ENCODE measurements at places on chromosomes 2 and 18.

GRCh38 chr2:16186661-16187481 lies 246.5 kb downstream of the MYCN start:
- no peaks in the 10 kb centered on the region for H3K4me1 ChIP-seq
- H3K36me3 ChIP-seq: no peaks in the 10 kb centered on the region
- DNase-seq: no peak
- H3K27ac ChIP-seq: no peak overlapping the region
- no peaks in the 10 kb centered on the region for H3K27me3 ChIP-seq

DNA sequence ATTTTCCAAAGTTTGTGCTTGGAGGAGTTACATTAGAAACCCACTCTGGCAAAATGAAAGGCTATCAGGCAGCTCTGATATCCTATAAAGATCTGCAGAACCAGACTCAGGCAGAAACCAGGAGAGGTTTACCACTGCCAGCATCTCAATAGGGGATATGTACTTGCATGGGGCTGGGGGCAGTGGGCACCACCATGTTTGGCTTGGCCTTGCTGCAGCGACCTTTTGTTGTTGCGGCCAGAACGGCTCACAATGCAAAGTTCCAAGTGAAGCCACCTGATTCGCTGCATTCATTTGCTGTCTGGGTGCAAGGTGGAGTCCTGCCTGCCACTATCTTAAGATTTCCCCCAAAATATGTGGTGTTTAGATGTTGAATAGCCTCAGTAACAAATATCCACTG lies 81.3 kb downstream of the COPS8 start:
- no peak overlapping the region for H3K4me3 ChIP-seq
- no peaks in the 10 kb centered on the region for H3K27me3 ChIP-seq
- no peaks in the 10 kb centered on the region for H3K36me3 ChIP-seq
- no peak overlapping the region for H3K27ac ChIP-seq

- H3K27ac ChIP-seq: peak overlapping the region; percentile 59
- no peak overlapping the region for H3K4me3 ChIP-seq
- DNase-seq: no peak
- H3K4me1 ChIP-seq: peaks cover 11% of the 10 kb centered on the region
- no peaks in the 10 kb centered on the region for H3K27me3 ChIP-seq
- H3K36me3 ChIP-seq: no peaks in the 10 kb centered on the region
Observed at GRCh38 chr2:238645095-238645494, 202.8 kb upstream of the TWIST2 start.

DNA sequence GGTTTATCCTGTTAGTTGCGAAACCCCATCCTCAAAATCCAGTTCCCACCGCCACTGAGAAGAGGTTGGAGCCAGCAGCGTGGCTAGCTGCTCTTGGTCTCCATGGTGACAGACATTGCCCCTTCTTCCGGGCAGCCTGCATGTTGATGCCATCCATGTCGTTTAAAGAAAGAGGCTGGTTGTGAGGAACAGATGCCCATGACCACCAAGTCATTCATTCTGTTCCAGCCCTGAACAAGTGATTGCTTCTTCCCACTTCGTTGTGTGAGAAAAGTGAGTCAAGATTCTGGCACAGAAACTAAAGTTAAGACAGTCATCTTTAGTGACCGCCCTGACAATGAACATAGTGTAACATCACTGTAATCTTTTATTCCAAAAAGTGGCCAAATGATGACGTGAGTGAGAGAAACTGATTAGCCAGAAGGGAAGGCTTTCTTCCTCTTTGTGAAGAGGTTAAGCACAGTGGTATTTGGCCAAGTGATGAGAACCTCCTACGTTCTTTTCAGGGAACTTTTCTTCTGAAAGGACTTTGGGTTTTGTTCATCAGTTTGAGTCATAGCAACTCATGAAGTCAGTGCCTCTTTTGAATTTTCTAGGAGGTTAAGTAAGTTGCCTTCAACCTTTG lies 272.5 kb downstream of the GALR1 start:
- no peaks in the 10 kb centered on the region for H3K36me3 ChIP-seq
- DNase-seq: no peak
- no peak overlapping the region for H3K4me3 ChIP-seq
- no peaks in the 10 kb centered on the region for H3K4me1 ChIP-seq

DNA sequence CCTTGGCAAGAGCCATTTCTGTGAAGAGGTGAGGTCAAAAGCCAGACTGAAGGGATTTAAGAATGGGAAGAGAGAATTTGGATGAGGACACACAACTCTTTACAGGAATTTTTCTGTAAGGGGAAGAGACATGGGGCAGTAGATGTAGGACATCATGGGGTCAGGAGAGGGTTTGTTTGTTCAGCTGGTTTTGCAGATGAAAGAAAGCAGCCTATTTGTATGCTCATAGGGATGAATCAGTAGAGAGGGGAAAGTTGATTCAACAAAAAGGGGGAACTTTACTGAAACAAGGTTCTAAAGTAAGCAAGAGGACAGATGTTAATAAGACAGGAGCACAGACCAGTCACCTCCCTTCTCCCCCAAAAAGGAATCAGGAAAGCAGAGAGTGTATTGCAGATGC lies 11.2 kb downstream of the SCG2 start:
- no peaks in the 10 kb centered on the region for H3K27me3 ChIP-seq
- DNase-seq: no peak
- H3K4me3 ChIP-seq: no peak overlapping the region
- H3K36me3 ChIP-seq: no peaks in the 10 kb centered on the region

- H3K4me3 ChIP-seq: peak overlapping the region; percentile 1
- DNase-seq: no peak
- peak overlapping the region; percentile 52 for H3K27ac ChIP-seq
- no peaks in the 10 kb centered on the region for H3K36me3 ChIP-seq
- no peaks in the 10 kb centered on the region for H3K27me3 ChIP-seq
Observed at GRCh38 chr2:33457556-33458247, 18.7 kb upstream of the RASGRP3 start.

DNA sequence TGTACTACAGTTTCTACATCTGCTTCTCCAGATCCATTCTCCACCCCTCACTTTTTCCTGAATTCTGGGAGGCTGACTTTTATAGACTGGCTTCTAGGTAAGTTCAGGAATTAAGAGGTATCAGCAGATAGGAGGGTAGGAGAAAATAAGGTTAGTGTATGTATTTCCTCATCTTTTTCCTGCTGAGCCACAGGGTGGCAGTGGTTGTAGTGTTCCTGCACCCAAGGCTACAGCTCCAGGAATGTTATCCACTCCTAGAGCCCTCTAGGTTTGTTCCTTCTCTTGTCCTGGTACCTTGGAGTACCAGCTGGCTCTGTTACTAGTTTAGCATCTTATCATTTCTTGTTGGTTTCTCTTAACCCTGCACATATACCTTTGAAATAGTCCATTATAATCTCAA lies 40.7 kb upstream of the C2orf66 start:
- H3K4me3 ChIP-seq: no peak overlapping the region
- DNase-seq: no peak
- H3K27ac ChIP-seq: no peak overlapping the region

GRCh38 chr2:176917-177316 lies 86.9 kb downstream of the SH3YL1 start:
- H3K4me1 ChIP-seq: no peaks in the 10 kb centered on the region
- H3K27me3 ChIP-seq: no peaks in the 10 kb centered on the region
- H3K27ac ChIP-seq: no peak overlapping the region

GRCh38 chr2:127679680-127680361 lies 4.5 kb upstream of the LIMS2 start:
- no peak overlapping the region for H3K27ac ChIP-seq
- H3K36me3 ChIP-seq: no peaks in the 10 kb centered on the region
- no peak for DNase-seq
- peaks cover 23% of the 10 kb centered on the region for H3K4me1 ChIP-seq

GRCh38 chr18:58960508-58960907 lies 95.8 kb downstream of the ZNF532 start:
- H3K27me3 ChIP-seq: no peaks in the 10 kb centered on the region
- peaks cover 37% of the 10 kb centered on the region for H3K4me1 ChIP-seq
- H3K27ac ChIP-seq: peak overlapping the region; percentile 6
- no peak for DNase-seq

- H3K4me1 ChIP-seq: no peaks in the 10 kb centered on the region
- no peaks in the 10 kb centered on the region for H3K27me3 ChIP-seq
- H3K4me3 ChIP-seq: peak overlapping the region; percentile 87
- H3K36me3 ChIP-seq: no peaks in the 10 kb centered on the region
Observed at GRCh38 chr18:59139291-59139614, 431 bp upstream of the SEC11C start.

DNA sequence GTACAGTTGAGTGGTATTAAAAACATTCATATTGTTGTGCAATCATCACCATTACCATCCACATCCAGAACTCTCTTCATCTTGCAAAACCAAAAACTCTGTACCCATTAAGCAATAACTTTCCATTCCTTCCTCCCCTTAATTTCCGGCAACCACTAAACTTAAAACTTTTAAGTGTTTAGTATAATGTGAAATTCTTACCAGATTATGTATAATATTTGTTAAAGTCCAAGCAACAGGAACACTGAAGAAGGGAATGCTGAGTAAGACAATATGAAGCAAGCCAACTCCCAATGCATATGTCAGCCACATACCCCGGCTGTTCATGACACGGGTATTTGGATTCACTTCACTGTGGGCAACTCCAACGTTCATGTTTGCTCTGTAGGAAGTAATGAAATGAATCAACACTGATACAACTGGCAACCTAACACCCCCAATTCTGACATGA lies 1.9 kb downstream of the ORMDL1 start:
- H3K27me3 ChIP-seq: no peaks in the 10 kb centered on the region
- H3K27ac ChIP-seq: peak overlapping the region; percentile 89
- no peak for DNase-seq
- peaks cover 47% of the 10 kb centered on the region for H3K4me1 ChIP-seq
- H3K36me3 ChIP-seq: peaks cover 6% of the 10 kb centered on the region

DNA sequence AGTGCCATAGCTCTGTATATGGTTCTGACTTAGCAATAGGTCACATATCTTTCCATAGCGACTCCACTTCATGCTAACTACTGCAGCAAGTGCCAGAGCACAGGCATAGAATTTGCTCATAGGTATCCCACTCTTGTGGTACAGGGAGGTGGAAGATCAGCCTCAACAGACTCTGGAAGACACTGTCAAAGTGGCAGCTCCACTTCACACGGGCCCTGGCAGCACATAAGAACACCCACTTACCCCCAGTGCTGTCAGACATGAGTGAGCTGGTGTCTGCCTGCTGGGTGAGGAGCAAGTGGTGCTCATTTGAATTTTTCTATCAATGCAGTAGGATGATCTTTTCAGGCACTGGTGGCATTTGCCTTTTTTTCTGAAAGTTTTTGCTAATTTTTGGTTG lies 48.6 kb downstream of the BCL2L11 start:
- no peak overlapping the region for H3K27ac ChIP-seq
- H3K27me3 ChIP-seq: no peaks in the 10 kb centered on the region
- no peaks in the 10 kb centered on the region for H3K36me3 ChIP-seq
- H3K4me3 ChIP-seq: no peak overlapping the region
- no peaks in the 10 kb centered on the region for H3K4me1 ChIP-seq
- DNase-seq: no peak

DNA sequence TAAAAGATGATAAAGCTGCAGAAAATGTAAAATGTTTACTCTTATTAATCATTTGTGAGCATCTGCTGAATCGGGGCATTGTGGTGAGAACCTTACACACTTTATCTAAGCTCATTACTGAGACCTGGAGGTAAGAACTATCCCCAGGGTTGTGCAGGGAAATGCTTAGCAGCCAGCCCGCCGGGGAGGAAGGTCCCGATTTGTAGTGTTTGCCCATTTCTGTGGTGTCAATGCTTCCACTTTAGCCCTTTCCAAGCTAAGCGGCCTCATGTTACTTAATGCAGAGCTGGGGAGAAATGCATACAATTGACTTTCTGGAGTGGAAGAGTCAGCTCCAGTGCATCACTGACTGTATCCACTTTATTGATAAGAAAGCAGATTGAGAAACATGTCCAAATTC lies 20.8 kb upstream of the KCNK3 start:
- no peaks in the 10 kb centered on the region for H3K4me1 ChIP-seq
- DNase-seq: no peak
- H3K36me3 ChIP-seq: no peaks in the 10 kb centered on the region
- H3K4me3 ChIP-seq: no peak overlapping the region

GRCh38 chr2:23453836-23454460 lies 69.0 kb downstream of the KLHL29 start:
- no peak overlapping the region for H3K27ac ChIP-seq
- DNase-seq: no peak
- no peaks in the 10 kb centered on the region for H3K4me1 ChIP-seq

DNA sequence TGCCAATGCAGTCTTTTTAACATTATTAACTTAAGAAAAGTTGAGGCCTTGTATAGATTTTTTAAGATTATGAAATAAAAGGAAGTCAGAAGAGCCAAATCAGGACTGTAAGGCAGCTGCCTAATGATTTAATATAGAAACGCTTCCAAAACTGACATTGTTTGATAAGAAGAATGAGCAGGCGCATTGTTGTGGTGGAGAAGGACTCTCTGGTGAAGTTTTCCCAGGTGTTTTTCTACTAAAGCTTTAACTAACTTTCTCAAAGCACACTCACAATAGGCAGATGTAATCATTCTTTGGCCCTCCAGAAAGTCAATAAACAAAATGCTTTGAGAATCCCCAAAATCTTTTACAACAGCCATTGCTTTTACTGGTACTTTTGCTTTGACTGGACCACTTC lies 288.6 kb upstream of the FIGN start:
- peaks cover 21% of the 10 kb centered on the region for H3K4me1 ChIP-seq
- peak overlapping the region; percentile 56 for H3K27ac ChIP-seq
- no peaks in the 10 kb centered on the region for H3K36me3 ChIP-seq
- H3K4me3 ChIP-seq: no peak overlapping the region
- H3K27me3 ChIP-seq: no peaks in the 10 kb centered on the region

DNA sequence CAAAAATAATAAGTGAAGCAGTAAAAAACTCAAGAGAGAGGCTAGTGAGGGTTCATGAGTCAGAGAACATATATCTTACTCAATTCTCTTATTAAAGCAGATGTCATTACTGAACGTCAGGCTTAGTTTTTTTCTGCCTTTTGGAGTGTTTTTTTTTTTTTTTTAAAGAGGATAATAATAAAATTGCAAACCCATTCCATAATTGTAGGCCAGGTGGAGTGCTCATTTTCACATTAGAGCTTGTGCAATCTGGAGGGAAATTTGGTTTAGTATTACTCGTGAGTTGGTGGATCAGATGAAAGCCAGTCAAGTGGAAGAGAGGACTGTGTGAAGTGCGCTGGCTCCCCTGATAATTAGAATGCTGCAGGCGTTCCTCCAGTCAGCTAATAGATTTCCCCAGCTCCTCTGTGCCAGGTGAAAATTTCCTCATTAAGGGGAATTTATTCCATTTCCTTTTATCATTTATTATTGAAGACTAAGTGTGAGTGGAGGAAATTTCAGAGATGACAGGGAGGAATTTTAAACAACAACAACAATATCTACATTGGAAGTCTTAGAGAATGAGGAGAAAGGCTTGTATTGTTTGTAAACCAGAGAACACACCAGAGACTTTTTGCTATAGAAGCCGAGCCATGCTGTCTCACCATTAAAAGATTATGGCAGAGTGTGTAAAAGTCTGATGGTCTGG lies 74.6 kb downstream of the CPS1 start:
- no peaks in the 10 kb centered on the region for H3K27me3 ChIP-seq
- H3K4me1 ChIP-seq: no peaks in the 10 kb centered on the region
- no peaks in the 10 kb centered on the region for H3K36me3 ChIP-seq
- no peak overlapping the region for H3K27ac ChIP-seq
- no peak overlapping the region for H3K4me3 ChIP-seq
- no peak for DNase-seq

- H3K36me3 ChIP-seq: no peaks in the 10 kb centered on the region
- no peak overlapping the region for H3K4me3 ChIP-seq
- no peaks in the 10 kb centered on the region for H3K27me3 ChIP-seq
- H3K4me1 ChIP-seq: no peaks in the 10 kb centered on the region
Observed at GRCh38 chr18:55206927-55207326, 247.7 kb upstream of the CCDC68 start.

GRCh38 chr2:85324639-85325465 lies 2.9 kb downstream of the TGOLN2 start:
- peak overlapping the region; percentile 84 for H3K4me3 ChIP-seq
- H3K27me3 ChIP-seq: no peaks in the 10 kb centered on the region
- H3K27ac ChIP-seq: no peak overlapping the region
- DNase-seq: no peak
- peaks cover 35% of the 10 kb centered on the region for H3K36me3 ChIP-seq

All from thoracic aorta (tissue), 2 donors.